ENCODE measurements at places on chromosomes 12 and 14. TPM values are rescaled to one million over a fixed set of nuclear protein-coding genes. Genes with fewer than 3 reads are reported as not detected.

RNF212B gene
- total RNA-seq: not detected

SPTB gene
- not detected for total RNA-seq

DNA sequence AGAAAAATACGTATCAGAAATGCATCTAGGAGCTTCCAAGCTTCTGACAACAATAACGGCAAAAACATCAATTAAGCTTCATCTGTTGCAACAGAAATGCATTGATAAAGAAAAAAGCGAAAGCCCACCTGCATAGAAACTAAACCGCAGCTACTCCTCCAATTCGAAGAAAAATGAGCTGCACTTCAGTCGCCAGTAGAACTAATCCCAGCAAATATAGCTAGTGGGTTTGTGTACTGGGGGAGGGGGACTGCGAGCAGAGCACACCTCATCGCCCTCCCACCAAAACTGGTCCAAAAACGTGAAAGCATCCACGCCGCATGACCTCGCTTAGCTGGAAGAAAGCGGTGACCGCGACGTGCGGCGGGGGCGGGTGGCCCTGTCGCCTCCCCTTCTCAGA, 1.2 kb downstream of the SLC35F4 start:
- no peak for DNase-seq

GRCh38 chr14:66507181-66507721, 696 bp upstream of the GPHN start:
- DNase-seq: no peak

- peak; percentile 71 for DNase-seq
Measured at GRCh38 chr12:60266381-60266852, 670.6 kb downstream of the SLC16A7 start.

- DNase-seq: no peak
Measured at GRCh38 chr12:25684070-25684469, 131.0 kb upstream of the LMNTD1 start.

GRCh38 chr12:42255221-42255865, 17.3 kb upstream of the YAF2 start:
- DNase-seq: no peak

DNA sequence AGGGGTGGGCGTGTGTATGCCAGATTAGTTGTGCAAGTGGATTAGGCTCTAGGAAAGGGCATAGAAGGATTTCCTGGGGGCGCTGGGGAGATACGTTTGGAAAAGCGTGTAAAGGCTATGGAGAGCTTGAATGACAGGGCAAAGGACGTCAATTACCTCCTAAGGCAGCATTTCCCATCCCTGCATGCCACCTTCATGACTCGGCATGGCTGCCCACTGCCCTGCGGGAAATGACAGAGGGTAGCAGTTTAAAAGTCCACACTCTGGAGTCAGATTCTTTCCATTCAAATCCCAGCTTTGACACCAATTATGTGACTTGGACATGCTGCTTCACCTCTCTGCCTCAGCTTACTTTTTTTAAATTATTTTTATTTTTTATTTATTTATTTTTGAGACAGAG, 14.8 kb upstream of the TMEM229B start:
- no peak for DNase-seq
